ENCODE measurements at places on chromosomes 1 and 21.

GRCh38 chr1:162229549-162229948, 147.1 kb downstream of the SPATA46 start:
- no peak for DNase-seq

DNA sequence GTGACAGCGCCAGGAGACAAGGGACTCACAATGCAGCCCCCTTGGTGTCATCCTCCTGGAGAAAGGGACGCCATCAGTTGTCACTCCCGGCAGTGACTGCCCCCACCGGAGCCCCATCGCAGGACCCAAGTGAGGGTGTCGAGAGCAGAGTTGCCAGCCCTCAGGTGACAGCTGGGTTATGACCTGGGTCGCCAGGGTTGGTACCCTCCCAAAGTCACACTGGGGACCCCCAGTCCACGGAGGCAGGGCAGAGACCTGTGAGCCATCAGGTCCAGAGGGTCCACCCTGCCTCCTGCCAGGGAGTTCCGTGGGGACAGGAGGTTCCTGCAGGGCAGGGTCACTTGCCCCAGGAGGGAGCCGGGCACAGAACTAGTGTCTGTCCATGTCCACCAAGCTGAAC, 78.2 kb upstream of the IFFO2 start:
- no peak for DNase-seq

DNA sequence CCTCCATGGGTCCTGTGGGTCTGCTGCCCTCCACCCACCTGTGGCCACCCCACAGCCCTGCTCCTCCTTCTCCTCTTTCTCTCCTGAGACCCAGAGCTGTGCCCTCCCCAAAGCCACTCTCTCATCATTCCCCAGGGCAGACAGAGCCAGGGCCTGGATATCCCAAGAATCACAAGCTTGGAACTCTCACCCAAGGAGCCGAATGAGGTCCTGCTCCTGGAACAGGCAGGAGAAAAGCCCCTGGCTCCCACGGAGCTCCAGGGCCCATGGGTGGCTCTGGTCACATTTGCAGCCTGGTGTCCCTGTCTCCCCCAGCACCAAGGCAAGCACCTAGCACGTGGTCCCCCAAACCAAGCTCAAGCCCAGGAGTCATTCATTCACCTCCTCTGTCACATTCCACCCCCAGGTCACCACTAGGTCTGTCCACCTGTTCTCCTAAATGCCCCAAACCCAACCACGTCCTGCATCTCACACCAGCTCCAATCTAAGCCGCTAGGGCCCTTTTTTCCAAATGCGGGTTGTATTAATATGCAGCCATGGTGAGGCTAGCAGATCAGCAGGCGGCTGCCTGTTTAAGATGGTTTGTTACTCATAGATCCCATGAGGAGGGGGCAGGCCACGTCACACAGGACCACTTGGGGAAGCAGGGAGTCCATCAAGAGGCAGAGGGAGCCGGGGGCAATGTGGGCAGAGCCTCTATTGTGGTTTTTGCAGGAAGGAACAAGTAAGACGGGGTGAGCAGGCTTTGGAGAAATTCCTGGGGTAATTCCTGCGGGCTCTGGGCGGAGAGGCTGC, 215.5 kb upstream of the VAMP3 start:
- DNase-seq, result no peak

- DNase-seq, result no peak
Measured at GRCh38 chr1:162175379-162176081, 106.0 kb downstream of the NOS1AP start.

DNA sequence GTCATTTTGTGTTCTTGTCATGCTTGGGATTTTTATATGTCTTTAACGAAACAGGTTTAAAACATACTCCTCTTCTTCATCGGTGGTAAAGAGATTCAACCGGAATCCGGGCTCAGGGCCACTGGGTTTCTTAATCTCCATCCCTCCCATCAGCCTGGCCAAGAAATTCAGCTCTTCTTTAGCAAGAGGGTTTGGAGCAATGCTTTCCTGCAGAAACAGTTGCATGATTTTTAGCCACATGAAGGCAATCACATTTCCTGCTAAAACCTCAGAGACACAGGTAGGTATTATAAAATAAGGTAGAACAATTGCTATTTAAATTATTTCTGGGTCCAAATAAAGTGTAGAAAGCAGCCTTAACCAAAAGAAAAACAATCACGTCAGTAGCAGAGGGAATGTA, 22.7 kb upstream of the LSM10 start:
- no peak for DNase-seq

DNA sequence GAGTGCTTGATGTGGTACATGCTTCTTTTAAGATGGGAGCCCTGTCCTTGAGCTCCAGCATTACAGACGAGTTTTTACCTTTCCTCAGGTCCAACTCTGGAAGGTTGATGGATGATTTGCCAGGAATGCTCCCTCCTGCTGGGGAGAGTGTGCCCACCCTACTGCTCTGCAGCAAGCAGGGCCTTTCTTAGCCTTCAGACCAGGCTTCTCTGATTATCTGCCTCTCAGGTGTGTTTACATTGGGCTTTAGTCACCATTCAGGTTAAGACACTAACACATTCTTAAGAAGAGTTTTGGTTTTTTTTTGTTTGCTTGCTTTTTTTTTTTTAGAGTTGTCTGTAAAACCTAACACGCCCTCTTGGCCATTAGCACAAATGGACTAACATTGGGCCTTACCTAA, 301.8 kb downstream of the KCNT2 start:
- no peak for DNase-seq

GRCh38 chr1:88799491-88799890, 91.9 kb downstream of the GTF2B start:
- DNase-seq, result no peak

- no peak for DNase-seq
Measured at GRCh38 chr1:229696385-229696784, 70.3 kb downstream of the URB2 start.

GRCh38 chr1:201213926-201214325, 23.3 kb downstream of the IGFN1 start:
- DNase-seq, result no peak

DNA sequence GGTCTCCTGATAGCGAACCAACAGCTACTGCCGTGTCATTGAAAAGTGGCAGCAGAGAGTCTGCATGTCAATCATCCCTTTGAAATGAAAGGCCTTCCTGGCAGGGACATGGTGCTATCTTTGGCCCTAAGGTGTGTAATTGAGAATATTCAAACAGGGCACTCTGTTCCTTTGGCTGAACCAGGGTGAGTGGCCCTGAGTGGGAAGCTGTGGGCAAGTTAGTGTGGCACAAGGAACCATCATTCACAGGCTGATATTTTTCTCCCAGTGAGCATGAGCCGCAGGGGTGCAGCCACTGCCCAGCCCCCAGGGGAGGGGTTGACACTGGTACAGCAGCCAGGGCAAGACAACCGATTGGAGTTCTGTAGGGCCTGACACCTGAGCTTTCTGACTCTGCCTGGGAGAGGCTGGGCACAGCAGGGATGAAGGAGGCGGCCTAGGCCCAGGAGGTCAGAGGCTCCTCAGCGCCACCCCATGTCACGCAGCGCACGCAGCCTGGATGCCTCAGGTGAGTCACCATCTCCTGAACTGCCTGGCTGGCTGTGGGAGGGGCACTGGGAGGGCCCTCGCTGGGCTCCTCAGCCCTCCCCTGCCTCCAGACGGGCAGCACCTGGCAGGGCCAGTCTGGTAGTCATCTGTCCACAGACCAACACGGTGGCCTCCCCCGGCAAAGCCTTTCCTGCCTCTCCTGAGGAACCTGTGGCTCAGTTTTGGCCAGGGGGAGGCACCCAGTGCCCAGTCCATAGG, 13.2 kb downstream of the QSOX1 start:
- no peak for DNase-seq

GRCh38 chr1:66848193-66848592, 47.1 kb upstream of the INSL5 start:
- no peak for DNase-seq

DNA sequence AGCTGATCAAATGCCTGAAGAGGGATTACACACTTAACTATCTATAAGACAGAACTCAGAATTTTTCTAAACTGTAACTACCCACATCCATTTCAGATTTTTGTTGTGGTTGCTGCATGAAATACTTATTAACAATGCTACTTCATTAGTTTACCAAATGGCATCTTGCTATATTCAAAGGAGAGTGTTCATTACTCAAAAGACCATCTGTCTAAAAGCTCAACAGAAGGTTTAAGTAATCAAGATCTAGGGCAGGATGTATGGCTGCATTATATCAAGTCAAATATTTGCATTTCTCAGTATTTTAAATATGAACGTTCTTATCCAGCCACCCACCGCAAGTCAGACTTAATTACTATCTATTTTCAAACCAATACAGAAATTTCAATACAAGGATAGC, 79.9 kb downstream of the SIPA1L2 start:
- no peak for DNase-seq

Measured in CD4-positive, alpha-beta memory T cell (primary cell).